Activated CD4-positive, alpha-beta memory T cell treated with anti-CD3 and anti-CD28 coated beads for 36 hours (primary cell): ENCODE measurements at places on chromosomes 11 and 22. TPM values are rescaled to one million over a fixed set of nuclear protein-coding genes. Genes with fewer than 3 reads are reported as not detected.

DNA sequence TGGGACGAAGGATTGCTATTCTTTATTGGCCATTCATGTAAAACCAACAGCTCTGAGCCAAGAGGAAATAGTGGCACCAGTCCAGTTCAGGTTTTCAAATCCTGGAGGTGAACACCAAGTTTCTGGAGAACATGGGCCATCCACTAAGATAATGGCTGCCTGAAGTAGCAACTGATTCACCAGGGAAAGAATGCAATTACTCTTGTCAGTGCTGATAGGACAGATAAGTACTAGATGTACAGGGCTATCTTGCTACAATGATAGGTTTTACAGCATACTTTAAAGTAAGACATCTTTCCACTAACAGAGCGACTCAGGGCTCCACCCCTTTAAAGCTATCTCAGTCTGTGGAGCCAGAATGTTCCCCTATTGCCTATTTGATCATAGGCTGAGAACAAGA, 36.8 kb upstream of the APOA1 start:
- no peak overlapping the region for H3K4me3 ChIP-seq
- no peaks in the 10 kb centered on the region for H3K27me3 ChIP-seq
- H3K27ac ChIP-seq = no peak overlapping the region
- H3K4me1 ChIP-seq = peaks cover 7% of the 10 kb centered on the region
- DNase-seq = no peak

DNA sequence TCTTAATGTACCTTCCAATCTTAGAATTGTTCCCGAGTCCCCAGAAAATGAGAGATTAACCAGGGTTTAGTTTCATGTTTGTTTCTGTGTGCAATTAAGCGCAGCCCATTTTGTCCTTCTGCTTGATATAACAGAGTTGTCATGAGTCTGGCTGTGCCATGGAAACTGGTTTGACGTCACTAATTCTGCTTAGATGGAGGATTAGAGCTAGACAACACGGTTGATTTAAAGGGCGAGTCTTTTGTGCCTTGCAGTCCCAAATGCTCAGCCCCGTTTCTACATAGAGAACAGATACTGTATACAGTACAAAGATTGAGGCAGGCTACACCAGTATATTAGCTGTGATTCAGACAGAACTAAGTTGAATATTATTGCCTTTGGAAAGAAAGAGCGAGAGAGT, 45.5 kb upstream of the ALKBH3 start:
- no peak overlapping the region for H3K4me3 ChIP-seq
- peaks cover 18% of the 10 kb centered on the region for H3K4me1 ChIP-seq
- DNase-seq = no peak
- H3K27ac ChIP-seq = no peak overlapping the region
- H3K27me3 ChIP-seq = no peaks in the 10 kb centered on the region

DNA sequence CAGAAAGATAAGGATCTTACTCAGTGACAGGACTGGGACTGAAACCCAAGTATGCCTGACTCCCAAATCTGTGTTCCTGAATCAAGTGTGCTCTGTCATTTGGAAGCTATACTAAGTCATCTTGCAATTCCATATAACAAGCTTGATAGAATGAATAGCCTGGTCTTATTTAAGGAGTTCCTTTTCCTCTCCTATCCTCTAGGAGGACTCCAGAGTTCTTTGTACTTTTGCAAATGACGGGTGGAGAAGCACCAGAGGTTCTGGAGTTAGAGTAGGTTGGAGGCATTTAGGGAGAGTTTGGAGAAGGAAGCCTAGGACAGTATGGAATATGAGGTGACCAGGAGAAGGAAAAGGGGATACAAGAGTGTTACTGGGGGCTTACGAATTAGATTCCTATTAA, 92.9 kb upstream of the RCN1 start:
- no peaks in the 10 kb centered on the region for H3K36me3 ChIP-seq
- H3K27ac ChIP-seq = no peak overlapping the region
- H3K4me3 ChIP-seq = no peak overlapping the region
- peaks cover 17% of the 10 kb centered on the region for H3K4me1 ChIP-seq
- DNase-seq = no peak

DNA sequence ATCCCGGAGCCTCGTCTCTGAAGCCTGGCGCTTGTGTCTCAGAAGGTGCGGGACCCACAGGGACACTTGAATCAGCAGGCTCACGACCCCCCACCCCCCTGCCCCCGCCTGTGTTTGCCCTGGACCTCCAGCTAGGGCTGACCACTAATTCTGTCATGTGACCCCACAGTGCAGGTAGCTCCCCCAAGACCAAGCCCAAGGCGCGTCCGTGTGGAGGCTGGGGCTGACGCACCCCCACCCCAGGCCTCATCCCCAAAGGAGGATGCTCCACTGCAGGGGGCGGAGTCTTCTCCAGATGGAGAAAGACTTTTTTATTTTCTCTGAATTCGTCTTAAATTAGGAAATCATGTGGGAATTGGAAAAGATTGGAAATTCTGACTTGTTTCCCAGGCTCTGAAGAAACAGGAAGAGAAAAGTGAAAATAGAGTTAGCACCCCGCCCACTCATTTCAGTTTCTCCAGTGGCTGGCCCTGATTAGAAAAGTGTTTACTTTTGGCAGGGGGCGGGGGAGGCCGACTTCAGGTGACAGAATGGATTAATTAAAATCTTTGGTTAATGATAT, 1.0 kb upstream of the RELA start:
- peaks cover 34% of the 10 kb centered on the region for H3K4me1 ChIP-seq
- DNase-seq = peak; percentile 68
- H3K4me3 ChIP-seq = peak overlapping the region; percentile 82
- H3K36me3 ChIP-seq = peaks cover 26% of the 10 kb centered on the region

GRCh38 chr22:38413085-38414008, 41.7 kb downstream of the KCNJ4 start:
- H3K27me3 ChIP-seq = peaks cover 5% of the 10 kb centered on the region
- DNase-seq = no peak
- H3K4me3 ChIP-seq = no peak overlapping the region
- no peak overlapping the region for H3K27ac ChIP-seq
- no peaks in the 10 kb centered on the region for H3K36me3 ChIP-seq
- H3K4me1 ChIP-seq = peaks cover 3% of the 10 kb centered on the region

DNA sequence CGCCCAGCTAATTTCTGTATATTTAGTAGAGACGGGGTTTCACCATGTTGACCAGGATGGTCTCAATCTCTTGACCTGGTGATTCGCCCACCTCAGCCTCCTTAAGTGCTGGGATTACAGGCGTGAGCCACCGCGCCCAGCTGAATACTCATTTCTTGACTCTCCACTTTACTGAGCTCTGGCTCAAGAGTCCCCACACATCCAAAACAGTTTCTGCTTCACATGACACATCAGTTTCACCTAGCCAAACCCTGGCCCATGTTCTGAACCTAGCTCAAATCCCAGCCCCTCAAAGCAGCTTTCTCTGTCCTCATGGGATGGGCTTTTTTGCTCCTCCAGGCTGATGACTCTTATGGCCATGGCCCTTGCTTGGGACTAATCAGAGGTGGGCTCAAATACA, 9.8 kb downstream of the HYOU1 start:
- peaks cover 55% of the 10 kb centered on the region for H3K36me3 ChIP-seq
- H3K4me1 ChIP-seq = peaks cover 14% of the 10 kb centered on the region
- DNase-seq = peak; percentile 38
- H3K4me3 ChIP-seq = no peak overlapping the region

Gene APOA5
- not detected for total RNA-seq

Gene PAX6
- total RNA-seq = not detected

Gene APLNR
- total RNA-seq = not detected

DNA sequence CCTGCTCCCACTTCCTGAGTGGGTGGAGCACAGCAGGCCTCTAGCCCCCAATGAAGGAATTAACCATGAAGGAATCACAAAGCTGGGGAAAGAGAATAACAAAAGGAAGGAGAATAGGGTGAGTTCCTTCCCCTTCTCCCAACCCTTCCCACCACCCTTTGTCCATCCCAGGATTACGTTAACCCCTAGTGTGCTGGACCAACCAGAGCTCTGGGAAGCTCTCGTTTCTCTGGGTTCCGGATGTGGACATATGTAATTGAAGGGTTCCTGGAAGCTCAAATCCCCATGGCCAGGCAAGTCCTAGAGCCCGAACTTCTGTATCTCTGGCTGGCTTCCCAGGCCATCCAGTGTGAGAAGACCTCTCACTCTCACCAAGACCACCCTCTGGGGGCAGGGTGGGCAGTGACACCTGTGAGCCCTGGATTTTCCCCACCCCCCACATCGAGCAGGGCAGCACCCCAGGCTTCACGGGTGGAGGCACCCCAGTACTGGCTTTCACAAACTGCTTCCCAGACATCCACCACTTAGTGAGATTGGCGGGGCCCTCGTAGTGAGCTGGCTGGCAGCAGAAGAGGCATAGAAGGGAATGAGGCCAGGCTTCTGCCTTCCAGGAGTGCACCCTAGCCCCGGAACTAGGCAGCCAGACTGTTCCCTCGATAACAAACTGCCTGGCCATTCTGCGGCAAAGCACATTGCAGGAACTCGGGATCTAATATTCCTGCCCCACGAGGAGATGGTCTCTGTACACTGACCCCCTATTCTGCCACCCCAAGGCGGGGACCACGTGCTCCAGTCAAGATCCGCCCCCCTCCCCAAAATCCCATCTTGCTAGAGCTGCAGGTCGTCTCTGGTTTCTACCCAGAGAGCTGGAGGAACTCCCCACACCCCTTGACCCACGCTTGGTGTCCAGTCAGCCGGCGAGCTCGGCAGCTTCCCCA, 2.1 kb downstream of the NECTIN1 start:
- H3K36me3 ChIP-seq = no peaks in the 10 kb centered on the region
- H3K4me3 ChIP-seq = no peak overlapping the region
- H3K27me3 ChIP-seq = peaks cover 9% of the 10 kb centered on the region
- DNase-seq = no peak
- no peak overlapping the region for H3K27ac ChIP-seq

Gene USH1C
- total RNA-seq = not detected

Gene CALCA
- not detected for total RNA-seq

Gene KDM4E
- not detected for total RNA-seq

Gene OR8D1
- not detected for total RNA-seq

DNA sequence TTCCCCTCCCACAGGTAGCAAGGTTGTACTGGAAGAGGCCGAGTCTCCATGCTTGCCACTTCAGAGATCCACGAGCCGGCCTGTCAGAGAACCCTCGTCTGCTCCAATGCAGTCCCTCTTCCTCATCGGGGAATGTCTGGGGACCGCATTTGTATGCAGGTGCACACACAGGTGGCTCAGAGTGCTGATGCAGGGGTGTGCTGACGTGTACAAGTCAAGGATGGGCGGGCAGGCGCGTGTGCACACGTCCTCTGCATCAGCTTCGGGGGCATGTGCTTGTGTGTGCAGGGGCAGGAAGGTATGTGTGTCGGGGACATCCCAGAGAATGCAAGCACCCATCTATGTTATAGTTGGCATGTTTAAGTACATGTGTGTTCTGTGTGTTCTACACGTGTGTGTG, 49.4 kb downstream of the ELFN2 start:
- no peaks in the 10 kb centered on the region for H3K4me1 ChIP-seq
- no peak overlapping the region for H3K27ac ChIP-seq
- DNase-seq = no peak
- H3K4me3 ChIP-seq = no peak overlapping the region
- H3K36me3 ChIP-seq = no peaks in the 10 kb centered on the region

Gene TYMP
- total RNA-seq = 65.6 TPM

GRCh38 chr22:20238901-20239675, 29.0 kb downstream of the RTN4R start:
- no peak overlapping the region for H3K4me3 ChIP-seq
- peak; percentile 26 for DNase-seq
- H3K36me3 ChIP-seq = no peaks in the 10 kb centered on the region
- no peaks in the 10 kb centered on the region for H3K27me3 ChIP-seq

- H3K27me3 ChIP-seq = no peaks in the 10 kb centered on the region
- no peaks in the 10 kb centered on the region for H3K36me3 ChIP-seq
- DNase-seq = no peak
- no peaks in the 10 kb centered on the region for H3K4me1 ChIP-seq
Observed at GRCh38 chr11:132886335-132886734, 646.0 kb downstream of the OPCML start.

Gene FAM180B
- not detected for total RNA-seq

DNA sequence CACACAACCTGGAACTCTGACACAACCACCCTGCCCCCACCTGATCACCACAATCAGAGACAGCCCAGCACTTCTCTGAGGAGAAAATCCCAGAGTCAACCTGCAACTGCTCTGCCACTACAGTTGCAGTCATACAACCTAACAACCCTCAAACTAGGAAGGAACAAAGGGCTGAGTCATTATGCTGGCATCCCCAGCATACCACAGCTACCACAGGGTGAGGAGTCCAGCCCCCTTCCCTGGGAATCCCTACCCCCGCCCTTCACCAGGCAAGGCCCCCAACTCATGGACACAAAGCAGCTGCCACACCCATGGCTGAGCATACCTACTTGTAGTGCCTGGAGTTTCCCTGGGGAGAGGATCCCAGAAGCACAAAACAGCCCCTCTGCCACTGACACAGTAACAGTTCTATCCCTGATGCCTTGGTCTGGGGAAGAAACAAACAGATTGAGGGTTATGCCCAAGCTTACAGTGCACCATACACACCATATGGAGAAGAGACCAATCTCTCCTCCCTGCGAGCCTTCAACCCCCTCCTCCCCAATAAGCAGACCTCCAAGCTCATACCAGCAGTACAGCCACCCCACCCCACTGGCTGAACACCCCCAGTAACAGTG, 68.5 kb upstream of the C11orf58 start:
- no peaks in the 10 kb centered on the region for H3K4me1 ChIP-seq
- no peak for DNase-seq
- H3K27ac ChIP-seq = no peak overlapping the region
- H3K27me3 ChIP-seq = peaks cover 4% of the 10 kb centered on the region
- no peaks in the 10 kb centered on the region for H3K36me3 ChIP-seq
- no peak overlapping the region for H3K4me3 ChIP-seq

Gene RTN4R
- total RNA-seq = 3.1 TPM

DNA sequence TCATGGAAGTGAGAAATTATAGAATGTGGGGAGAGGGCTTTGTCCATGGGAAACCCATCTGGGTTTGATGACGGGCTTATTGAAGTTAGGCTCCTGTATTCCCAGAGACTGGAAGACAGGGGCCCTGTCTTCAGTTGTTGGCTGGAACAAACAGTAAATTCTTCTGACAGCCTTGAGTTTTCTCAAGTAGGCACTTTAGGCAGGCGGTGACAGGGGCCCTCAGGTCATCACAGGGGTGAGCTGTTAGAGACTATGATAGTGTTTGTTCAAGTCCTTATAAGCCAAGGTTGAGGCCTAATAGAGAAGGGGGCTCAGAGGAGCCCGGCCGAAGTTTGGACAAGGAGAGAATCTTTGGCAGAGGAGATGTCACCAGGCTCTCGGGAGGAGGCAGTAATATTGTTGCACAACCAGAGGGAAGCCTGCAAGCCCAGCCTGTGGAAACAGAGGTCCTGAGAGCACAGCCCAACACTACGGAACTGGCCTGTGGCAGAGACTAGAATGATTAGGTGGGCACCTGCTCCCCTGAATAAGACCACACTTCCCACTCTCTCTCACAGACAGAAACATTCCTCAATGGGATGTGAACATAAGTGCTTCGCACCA, 20.2 kb upstream of the IL17RA start:
- H3K36me3 ChIP-seq = no peaks in the 10 kb centered on the region
- DNase-seq = no peak
- no peak overlapping the region for H3K27ac ChIP-seq
- peaks cover 2% of the 10 kb centered on the region for H3K4me1 ChIP-seq
- peaks cover 9% of the 10 kb centered on the region for H3K27me3 ChIP-seq
- no peak overlapping the region for H3K4me3 ChIP-seq

Gene ARVCF
- total RNA-seq = 1.5 TPM

Gene PTPRCAP
- 93.5 TPM for total RNA-seq

GRCh38 chr11:47656260-47656885, 14.0 kb upstream of the MTCH2 start:
- H3K27me3 ChIP-seq = peaks cover 3% of the 10 kb centered on the region
- no peak overlapping the region for H3K27ac ChIP-seq
- no peak overlapping the region for H3K4me3 ChIP-seq
- DNase-seq = no peak
- H3K4me1 ChIP-seq = no peaks in the 10 kb centered on the region
- H3K36me3 ChIP-seq = no peaks in the 10 kb centered on the region

GRCh38 chr11:108926171-108926840, 261.4 kb downstream of the DDX10 start:
- H3K27me3 ChIP-seq = no peaks in the 10 kb centered on the region
- no peak overlapping the region for H3K4me3 ChIP-seq
- H3K36me3 ChIP-seq = peaks cover 16% of the 10 kb centered on the region
- H3K4me1 ChIP-seq = no peaks in the 10 kb centered on the region
